Hematopoietic multipotent progenitor cell treated with erythropoietin and hydrocortisone succinate and interleukin-3 and kit ligand, for 17 days (in vitro differentiated cells): ENCODE measurements at places on chromosomes 7 and 10.

DNA sequence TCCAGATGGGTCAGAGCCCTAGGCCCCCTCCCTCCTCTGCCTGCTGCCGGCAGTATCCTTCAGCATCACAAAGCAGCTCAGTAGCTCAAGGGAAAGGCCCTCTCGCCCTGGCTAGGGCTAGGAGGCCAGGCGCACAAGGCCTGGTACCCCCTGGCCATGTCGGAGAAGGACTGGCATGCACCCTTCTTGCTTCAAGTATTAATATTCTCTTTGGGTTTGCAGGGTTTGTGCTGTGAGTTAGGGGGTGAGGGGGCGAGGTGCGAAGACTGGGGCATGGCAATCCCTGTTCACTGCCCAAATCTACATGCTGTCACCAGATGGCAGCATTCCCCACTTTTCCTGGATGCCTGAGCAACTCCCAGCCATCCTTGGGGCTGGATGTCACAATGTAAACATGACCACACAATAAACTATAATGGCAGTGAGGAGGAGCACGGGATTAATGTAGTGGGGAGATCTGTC is 105.2 kb downstream of the NEURL1 start:
- peak; percentile 58 for DNase-seq

DNA sequence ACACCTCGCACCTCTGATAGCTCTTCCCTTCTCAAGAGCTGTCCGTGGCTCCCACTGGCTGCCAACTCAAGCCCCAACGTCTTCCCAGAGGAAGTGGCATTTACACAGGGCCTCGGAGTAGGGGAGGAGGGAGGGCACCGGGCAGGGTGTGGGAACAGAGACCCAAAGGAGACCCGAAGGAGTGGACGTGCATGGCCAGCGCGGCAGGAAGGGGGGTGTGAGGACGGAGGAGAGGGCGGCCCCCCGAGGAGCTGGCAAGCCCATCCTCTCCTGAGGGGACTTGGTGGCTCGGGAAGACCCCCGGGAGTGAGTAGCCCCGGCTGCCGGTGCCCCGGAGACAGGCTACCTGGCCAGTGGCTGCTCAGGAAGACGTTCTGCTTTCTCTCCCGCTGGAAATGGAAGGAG is 85.9 kb downstream of the FOXL3 start:
- no peak for DNase-seq

DNA sequence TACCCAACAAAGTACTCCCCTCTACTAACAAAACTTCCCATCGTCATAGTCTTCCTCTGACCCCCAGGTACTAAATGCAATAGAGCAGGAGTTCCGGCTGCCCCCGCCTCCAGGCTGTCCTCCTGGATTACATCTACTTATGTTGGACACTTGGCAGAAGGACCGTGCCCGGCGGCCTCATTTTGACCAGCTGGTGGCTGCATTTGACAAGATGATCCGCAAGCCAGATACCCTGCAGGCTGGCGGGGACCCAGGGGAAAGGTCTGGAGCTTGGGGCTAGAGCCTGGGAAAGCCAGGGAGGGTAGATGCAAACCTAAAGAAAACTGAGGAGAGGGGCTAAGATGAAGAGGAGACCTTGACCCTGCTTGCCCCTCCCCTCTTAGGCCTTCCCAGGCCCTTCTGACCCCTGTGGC is 15.3 kb downstream of the EPHB6 start:
- DNase-seq = no peak

- no peak for DNase-seq
Observed at GRCh38 chr7:55965805-55966421, 1.5 kb downstream of the NIPSNAP2 start.

- no peak for DNase-seq
Observed at GRCh38 chr10:69065406-69066361, 22.2 kb upstream of the SRGN start.

- DNase-seq = no peak
Observed at GRCh38 chr7:759569-759968, 32.5 kb upstream of the PRKAR1B start.

GRCh38 chr7:4265066-4265465 is 417.0 kb upstream of the FOXK1 start:
- DNase-seq = no peak

GRCh38 chr7:146956853-146957252 is 840.3 kb downstream of the CNTNAP2 start:
- DNase-seq = no peak

- DNase-seq = no peak
Observed at GRCh38 chr10:30345611-30346010, 3.5 kb downstream of the MTPAP start.

GRCh38 chr10:119257899-119258419 is 50.6 kb downstream of the GRK5 start:
- no peak for DNase-seq
